ENCODE measurements at places on chromosomes 16 and 17.

- DNase-seq, result no peak
Measured at GRCh38 chr16:13041646-13042290, 140.4 kb downstream of the SHISA9 start.

DNA sequence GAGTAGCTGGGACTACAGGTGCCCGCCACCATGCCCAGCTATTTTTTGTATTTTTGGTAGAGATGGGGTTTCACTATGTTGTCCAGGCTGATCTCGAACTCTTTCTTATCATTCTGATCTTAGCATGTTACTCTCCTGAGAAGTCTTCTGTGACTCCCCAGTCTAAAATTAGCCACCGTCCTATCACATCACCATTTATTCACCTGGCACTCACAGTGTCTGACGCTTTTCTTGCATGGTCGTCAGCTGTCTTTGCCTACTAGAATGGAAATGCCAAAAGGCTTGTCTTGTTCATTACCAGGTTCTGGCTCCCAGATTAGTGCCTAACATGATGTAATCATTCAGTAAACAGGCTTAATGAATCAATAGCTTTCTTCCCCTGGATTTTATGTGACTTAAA, 23.8 kb downstream of the TOM1L1 start:
- DNase-seq, result no peak

GRCh38 chr16:48057048-48057447, 98.7 kb downstream of the ABCC12 start:
- DNase-seq, result no peak

DNA sequence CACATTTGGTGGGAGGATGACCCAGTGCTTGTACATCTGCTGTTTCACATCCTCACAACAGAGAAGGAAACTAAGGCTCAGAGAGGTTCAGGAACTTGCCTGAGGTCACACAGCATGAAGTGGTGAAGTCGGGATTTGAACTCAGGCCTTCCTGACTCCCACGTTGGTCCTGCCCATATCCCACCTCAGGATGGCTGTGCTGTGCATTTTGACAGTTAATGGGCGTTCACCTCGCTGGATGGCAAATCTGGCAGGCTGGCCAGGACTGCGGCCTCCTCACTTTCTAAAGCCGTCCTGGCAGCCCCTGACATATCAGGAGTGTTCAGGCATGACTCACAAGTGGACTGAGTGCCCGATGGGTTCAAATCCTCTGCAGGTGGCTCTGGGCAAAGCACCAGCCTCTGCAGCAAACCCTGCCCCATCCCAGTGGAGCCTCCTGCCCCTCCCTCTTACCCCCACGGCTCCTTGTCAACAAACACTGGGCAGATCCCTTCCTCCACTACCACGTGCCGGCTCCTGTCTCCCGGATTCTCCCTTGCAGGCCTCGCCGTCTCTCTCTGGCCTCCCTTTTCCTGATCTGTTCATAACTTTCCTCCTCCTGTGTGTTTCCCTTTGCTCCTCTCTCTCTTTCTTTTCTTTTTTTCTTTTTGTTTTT, 29.2 kb downstream of the SOCS3 start:
- no peak for DNase-seq

- no peak for DNase-seq
Measured at GRCh38 chr16:49330562-49331201, 42.9 kb upstream of the C16orf78 start.

- DNase-seq, result no peak
Measured at GRCh38 chr16:81995651-81996050, 15.6 kb downstream of the SDR42E1 start.

GRCh38 chr16:58464047-58464915, 35.7 kb upstream of the NDRG4 start:
- DNase-seq, result no peak

DNA sequence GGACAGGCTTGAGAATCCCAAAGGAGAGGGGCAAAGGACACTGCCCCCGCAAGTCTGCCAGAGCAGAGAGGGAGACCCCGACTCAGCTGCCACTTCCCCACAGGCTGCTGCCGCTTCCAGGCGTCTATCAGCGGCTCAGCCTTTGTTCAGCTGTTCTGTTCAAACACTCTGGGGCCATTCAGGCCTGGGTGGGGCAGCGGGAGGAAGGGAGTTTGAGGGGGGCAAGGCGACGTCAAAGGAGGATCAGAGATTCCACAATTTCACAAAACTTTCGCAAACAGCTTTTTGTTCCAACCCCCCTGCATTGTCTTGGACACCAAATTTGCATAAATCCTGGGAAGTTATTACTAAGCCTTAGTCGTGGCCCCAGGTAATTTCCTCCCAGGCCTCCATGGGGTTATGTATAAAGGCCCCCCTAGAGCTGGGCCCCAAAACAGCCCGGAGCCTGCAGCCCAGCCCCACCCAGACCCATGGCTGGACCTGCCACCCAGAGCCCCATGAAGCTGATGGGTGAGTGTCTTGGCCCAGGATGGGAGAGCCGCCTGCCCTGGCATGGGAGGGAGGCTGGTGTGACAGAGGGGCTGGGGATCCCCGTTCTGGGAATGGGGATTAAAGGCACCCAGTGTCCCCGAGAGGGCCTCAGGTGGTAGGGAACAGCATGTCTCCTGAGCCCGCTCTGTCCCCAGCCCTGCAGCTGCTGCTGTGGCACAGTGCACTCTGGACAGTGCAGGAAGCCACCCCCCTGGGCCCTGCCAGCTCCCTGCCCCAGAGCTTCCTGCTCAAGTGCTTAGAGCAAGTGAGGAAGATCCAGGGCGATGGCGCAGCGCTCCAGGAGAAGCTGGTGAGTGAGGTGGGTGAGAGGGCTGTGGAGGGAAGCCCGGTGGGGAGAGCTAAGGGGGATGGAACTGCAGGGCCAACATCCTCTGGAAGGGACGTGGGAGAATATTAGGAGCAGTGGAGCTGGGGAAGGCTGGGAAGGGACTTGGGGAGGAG, at the start of gene CSF3:
TSS of gene CSF3 (plus strand) at position 436 of the 993 bp plus-strand sequence. CDS start at position 471, 35 bp downstream.
- no peak for DNase-seq

DNA sequence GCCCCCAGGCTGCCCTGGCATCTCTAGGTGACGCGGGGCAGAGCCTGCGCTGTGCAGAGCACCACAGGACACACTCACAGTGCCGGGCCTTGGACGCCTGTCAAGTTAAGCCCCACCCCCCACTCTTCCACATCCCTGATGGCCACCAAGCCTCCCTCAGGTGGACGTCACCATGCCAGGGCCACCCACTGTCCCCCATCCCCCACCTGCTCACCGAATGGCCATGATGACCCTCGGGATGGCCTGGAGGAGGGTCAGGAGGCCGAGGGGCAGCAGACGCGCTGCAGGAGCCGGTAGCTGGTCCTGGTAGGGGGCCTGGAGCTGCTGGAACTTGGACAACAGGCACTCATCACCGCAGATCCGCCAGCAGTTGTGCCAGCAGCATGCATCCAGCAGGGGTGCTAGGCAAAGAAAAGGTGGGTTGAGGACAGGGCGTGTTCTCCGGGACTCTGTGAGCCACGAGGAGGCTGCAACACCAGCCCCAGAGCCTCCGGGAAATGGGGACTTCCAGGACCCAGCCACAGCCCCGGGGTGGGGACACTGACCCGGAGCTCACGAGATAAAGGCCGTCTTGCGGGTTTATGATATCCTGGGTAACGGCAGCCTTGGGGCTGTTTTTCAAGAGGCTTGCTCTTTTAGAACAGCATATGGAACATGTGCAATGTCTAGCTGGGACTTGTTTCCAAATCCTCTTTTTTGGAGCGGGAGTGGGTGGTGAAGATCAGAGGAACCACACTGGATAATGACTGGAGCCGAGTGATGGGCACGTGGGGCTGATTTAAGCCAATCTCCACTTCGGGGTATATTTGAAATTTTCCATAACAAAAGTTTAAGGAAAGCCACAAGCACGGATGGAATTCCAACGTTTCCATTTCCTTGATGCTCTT, 11.4 kb downstream of the C16orf95 start:
- DNase-seq, result no peak

GRCh38 chr16:48317026-48317425, 68.2 kb downstream of the SIAH1 start:
- no peak for DNase-seq

All from activated T-helper 1 cell treated with anti-CD3 and anti-CD28 coated beads, Interleukin-2, amount 50 U/mL, for 16 hours (primary cell).